ENCODE measurements at places on chromosomes 2 and 18. TPM values are rescaled to one million over a fixed set of nuclear protein-coding genes. Genes with fewer than 3 reads are reported as not detected.

The MYO5B gene
- total RNA-seq, result 23.4 TPM

- no peak overlapping the region for H3K4me3 ChIP-seq
- H3K27ac ChIP-seq, result no peak overlapping the region
- H3K27me3 ChIP-seq, result no peaks in the 10 kb centered on the region
- H3K36me3 ChIP-seq, result no peaks in the 10 kb centered on the region
- DNase-seq, result no peak
- H3K4me1 ChIP-seq, result no peaks in the 10 kb centered on the region
Observed at GRCh38 chr2:176680916-176681516, 411.8 kb downstream of the MTX2 start.

- DNase-seq, result no peak
- H3K4me1 ChIP-seq, result no peaks in the 10 kb centered on the region
Observed at GRCh38 chr2:69518841-69519240, 81.6 kb upstream of the NFU1 start.

GRCh38 chr18:78641689-78642231, 337.9 kb upstream of the SALL3 start:
- H3K27me3 ChIP-seq, result no peaks in the 10 kb centered on the region
- H3K4me1 ChIP-seq, result no peaks in the 10 kb centered on the region
- H3K4me3 ChIP-seq, result no peak overlapping the region
- H3K36me3 ChIP-seq, result no peaks in the 10 kb centered on the region
- no peak for DNase-seq

GRCh38 chr2:135875491-135876065, 665 bp downstream of the MCM6 start:
- no peaks in the 10 kb centered on the region for H3K27me3 ChIP-seq
- peak; percentile 57 for DNase-seq
- H3K36me3 ChIP-seq, result no peaks in the 10 kb centered on the region
- peak overlapping the region; percentile 89 for H3K4me3 ChIP-seq
- H3K27ac ChIP-seq, result peak overlapping the region; percentile 29

DNA sequence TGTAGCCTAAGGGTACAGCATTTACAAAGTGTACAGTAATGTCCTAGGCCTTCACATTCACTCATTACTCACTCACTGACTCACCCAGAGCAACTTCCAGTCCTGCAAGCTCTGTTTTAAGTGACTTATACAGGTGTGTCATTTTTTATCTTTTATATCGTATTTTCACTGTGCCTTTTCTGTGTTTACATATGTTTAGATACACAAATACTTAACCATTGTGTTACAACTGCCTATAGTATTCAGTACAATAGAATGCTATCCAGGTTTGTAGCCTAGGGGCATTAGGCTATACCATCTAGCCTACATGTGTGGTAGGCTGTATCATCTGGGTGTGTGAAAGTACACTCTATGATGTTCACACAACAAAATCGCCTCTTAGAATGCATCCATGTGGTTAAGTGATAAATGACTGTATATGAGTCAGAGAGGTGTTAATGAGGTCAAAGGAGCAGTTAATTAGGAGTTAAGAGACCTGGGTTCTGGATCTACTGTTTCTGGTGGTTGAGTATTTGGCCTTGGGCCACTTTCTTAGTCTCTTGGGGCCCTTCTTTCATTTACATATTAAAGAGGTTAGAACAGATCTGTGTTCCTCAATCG, 149.1 kb downstream of the GREB1L start:
- DNase-seq, result no peak
- H3K4me3 ChIP-seq, result no peak overlapping the region
- H3K36me3 ChIP-seq, result no peaks in the 10 kb centered on the region

GRCh38 chr2:213490087-213490486, 205.8 kb downstream of the SPAG16 start:
- H3K4me3 ChIP-seq, result no peak overlapping the region
- H3K27ac ChIP-seq, result no peak overlapping the region
- no peaks in the 10 kb centered on the region for H3K36me3 ChIP-seq
- DNase-seq, result no peak

- peak; percentile 69 for DNase-seq
- no peaks in the 10 kb centered on the region for H3K36me3 ChIP-seq
- peak overlapping the region; percentile 81 for H3K27ac ChIP-seq
- H3K4me1 ChIP-seq, result peaks cover 65% of the 10 kb centered on the region
Observed at GRCh38 chr2:128304715-128305554, 13.7 kb downstream of the HS6ST1 start.
